Smooth muscle cell of the pulmonary artery (primary cell): ENCODE measurements at places on chromosomes 11 and 22. TPM values are rescaled to one million over a fixed set of nuclear protein-coding genes. Genes with fewer than 3 reads are reported as not detected.

Gene STK33
- 0.65 and 2.4 TPM in 2 replicates for total RNA-seq

Gene PTPRCAP
- total RNA-seq: 0.17 and 0.46 TPM in 2 replicates

Gene ZW10
- total RNA-seq: 15.1 and 19.0 TPM in 2 replicates

Gene ALG12
- 26.1 and 33.2 TPM in 2 replicates for total RNA-seq

Gene OSM
- not detected in 2 replicates for total RNA-seq

Gene MS4A6E
- not detected in 2 replicates for total RNA-seq

Gene SOX10
- total RNA-seq: 0.07 TPM in 1 of 2 replicates, not detected in the other

Gene CRYBB2
- total RNA-seq: not detected in 2 replicates

Gene LRRC32
- 45.1 and 144 TPM in 2 replicates for total RNA-seq

Gene TMEM86A
- 0.30 and 0.33 TPM in 2 replicates for total RNA-seq

Gene CCDC87
- total RNA-seq: 0.56 and 0.59 TPM in 2 replicates

Gene DRICH1
- total RNA-seq: 0.17 and 0.26 TPM in 2 replicates

Gene HEPACAM
- not detected in 2 replicates for total RNA-seq

Gene P2RY2
- 0.65 and 0.92 TPM in 2 replicates for total RNA-seq

Gene KDM4D
- 0.36 and 0.52 TPM in 2 replicates for total RNA-seq

Gene DDIAS
- 1.7 and 2.2 TPM in 2 replicates for total RNA-seq

Gene APOA4
- total RNA-seq: not detected in 2 replicates
